ENCODE measurements at places on chromosomes 6 and 20.

DNA sequence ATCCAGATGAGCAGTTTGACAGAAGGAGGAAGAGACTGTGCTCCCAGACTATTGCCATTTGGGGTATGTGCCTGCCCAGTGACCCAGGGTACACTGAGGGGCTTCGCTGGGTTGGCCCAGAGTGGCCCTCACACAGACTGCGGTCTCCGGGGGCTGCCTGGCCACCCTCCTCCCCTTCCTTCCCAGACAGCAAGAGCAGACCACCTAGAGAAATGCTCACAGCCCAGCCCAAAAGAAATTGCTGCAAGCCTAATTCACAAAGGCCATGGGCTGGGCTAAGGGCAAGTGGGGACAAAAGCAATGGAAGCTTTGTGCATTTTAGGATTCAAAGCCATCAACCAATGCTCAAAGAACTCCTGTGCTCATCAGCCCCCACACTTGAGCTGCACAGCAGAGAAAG lies 277.6 kb downstream of the CDC5L start:
- DNase-seq = no peak

DNA sequence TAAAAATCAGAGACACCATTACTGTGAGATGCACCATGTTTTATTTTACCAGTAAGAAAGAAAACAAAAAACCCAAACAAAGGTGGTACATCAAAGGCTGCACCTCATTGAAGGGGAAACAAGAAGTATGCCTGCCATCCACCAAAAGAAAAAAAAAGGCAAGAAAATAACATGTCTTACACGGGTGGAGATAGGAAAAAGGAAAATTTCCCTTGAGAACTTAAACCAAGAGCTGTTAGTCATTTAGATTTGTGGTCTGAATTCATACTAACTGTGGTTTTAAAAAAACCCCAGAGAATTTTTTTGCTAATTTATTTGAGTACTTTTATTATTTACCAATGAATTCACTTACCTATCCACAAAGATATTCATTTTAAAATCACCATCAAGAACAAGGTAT lies 144.0 kb downstream of the LRRC1 start:
- peak; percentile 57 for DNase-seq

GRCh38 chr6:145887969-145888368 lies 73.4 kb upstream of the FBXO30 start:
- peak; percentile 31 for DNase-seq

DNA sequence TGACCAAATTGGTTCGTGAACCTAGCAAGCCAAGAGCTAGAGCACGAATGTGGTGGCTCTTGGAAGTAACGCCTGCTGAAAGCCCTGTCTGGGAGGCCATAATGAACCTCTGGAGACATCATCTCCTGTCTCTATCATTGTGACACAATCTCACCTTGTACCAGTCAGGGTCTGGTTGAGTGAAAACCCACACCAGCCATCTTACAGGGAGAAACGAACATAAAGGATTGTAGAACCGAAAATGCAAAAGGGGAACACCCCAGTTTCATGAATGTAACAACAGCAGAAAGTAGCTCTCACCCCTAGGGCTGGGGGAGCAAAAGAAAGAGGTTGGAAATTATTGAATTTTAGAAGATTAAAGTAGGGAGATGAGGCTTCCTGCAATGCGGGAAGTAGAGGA lies 50.9 kb upstream of the TAB2 start:
- DNase-seq = no peak

GRCh38 chr6:64717281-64717680 lies 989.7 kb downstream of the EYS start:
- no peak for DNase-seq

DNA sequence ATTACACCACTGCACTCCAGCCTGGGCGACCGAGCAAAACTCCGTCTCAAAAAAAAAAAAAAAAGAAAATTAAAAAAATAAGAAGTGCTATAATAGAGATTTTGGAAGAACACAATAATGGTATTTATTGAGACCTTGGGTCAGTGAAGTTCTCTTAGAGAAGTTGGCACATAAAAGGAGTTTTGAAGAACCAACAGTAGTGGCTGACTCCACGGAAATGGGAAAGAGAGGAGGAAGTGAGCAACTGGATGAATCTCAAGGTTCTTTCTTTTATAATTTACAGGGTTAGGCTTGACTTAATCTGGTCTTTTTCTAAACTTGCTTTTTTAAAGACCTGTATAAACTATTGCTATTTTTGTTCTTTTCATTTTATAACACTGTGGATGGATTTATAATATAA lies 52.8 kb downstream of the TOMM6 start:
- no peak for DNase-seq

- DNase-seq = no peak
These were observed 29.7 kb downstream of the ZNF831 start for GRCh38 chr20:59193325-59193724.

DNA sequence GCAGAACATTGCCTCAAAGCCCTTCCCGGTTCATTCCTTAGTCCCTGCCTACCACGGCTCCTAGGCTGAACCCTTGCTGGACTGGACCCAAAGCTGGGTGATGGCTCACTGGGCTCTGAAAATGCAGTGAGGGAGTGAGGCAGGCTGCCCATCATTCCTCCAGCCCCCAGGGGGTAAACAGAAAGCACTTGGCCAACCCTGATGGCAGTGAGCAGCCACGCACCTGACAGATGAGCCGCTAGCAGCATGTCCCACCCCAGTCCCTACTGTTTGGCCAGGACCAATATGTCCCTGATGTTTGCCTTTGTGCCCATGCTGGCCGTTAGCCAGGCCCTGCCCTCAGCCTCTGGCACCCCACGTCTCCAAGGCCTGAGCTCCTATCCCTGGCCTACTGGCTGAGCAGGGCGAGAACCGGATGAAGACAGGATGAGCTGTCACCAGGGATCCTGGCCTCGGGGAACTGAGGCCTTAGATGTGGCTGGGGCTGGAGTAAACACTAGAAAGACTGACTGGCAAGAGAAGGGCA lies 19.4 kb upstream of the BAK1 start:
- no peak for DNase-seq

- no peak for DNase-seq
These were observed at the start of gene IMPG1 for GRCh38 chr6:76072562-76072961. Gene IMPG1, minus strand, starts transcription at chr6:76072662. Its CDS starts 174 bp downstream, at chr6:76072488.

- DNase-seq = no peak
These were observed 569 bp downstream of the TCEA2 start for GRCh38 chr20:64063389-64064144.

DNA sequence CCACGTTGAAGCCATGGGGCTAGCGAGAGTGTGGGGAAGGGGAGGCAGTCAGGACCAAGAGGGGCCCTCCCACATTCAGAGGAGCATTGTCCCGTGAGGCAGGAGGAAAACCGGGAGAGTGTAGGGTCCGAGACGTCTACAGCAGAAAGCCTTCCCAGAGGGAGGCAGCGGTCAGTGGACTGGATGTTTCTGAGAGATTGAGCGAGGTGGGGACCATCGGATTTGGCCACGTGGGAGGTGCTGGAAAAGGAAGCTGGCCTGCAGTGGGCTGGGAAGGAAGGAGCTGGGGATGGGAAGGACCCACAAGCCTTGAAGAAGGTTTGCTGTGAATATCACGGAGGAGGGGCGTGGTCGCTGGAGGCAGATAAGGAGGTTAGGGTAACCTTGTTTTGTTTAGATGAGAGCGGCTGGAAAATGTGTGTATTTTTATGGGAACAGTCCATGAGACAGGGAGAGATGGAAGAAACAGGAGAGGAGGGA lies 119.0 kb upstream of the RNF24 start:
- no peak for DNase-seq

GRCh38 chr20:64183313-64183712 lies 19.1 kb downstream of the MYT1 start:
- peak; percentile 7 for DNase-seq

DNA sequence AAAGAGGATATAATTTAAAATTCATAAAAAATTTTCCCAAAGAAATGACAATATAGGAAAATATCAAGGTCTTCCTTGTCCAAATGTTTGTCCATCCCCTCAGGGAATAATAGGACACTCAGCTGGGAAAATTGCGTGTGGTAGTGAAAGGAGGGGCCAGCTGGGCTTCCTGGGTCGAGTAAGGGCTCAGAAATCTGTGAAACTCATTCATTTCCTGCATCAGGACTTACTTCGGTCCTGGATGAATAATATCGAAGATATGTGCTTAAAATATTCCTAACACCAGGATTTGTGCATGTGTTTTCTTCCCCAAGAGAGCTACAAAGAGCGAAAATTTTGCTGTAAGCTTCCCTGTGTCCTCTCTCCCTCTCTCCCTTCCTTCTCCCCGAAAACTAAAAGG lies 118.2 kb upstream of the GJE1 start:
- DNase-seq = peak; percentile 93

- DNase-seq = no peak
These were observed 646 bp upstream of the CPNE5 start for GRCh38 chr6:36839749-36840431.

DNA sequence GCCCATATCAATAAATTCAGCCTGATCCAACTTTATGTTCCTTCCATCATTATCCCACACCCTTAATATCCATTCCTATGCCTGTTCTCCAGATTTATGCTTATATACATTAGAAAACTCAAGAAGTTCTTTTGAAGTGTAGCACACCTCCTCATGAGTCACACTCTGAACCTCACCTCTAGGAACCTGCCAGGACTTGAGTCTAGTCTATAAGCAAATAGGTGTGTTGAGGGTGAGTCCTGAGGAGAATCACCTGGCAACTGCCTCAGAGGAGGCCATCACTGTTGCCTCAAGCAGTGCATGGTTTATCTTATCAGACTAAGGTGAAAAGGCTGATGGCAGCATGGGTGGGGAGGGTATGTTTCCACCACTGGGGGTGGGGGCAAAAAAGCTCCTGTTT lies 496.7 kb downstream of the C6orf118 start:
- no peak for DNase-seq

DNA sequence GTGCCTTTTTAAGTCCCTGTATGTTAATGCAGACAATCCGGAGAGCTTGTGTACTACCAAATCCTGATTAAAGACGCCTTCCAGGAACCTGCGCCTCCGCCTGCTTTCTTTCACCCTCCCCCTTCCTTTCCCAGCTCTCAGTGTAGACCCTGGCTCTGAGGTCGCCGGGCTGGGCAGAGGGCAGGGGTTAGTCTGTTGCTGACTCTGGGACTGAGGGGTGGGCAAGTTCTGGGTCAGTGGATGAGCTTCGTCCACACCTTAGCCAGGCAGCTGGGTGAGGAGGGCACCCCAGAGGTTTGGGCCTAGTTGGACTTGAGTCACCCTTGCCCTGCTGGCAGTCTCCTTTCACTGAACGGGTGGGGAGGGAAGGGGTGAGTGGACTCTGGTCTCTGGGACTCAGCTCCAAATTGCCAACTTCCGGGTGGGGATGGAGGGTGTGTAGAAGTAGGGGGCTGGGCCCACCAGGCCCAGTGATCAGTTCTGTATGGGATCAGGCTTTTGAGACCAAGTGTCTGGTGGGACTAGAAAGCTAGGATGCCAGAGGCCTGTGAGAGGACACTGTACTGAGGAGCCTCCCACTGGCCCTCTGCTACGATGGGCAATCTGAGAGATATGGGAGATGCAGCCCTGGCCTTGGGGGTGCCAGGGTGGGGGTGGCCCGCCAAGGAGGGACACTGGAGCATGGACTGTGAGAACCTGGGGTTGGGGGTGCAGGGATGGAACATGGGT lies 21.3 kb upstream of the SLC22A7 start:
- no peak for DNase-seq

GRCh38 chr6:156954191-156954590 lies 177.0 kb downstream of the ARID1B start:
- DNase-seq = no peak

GRCh38 chr6:149861603-149862423 lies 2.3 kb downstream of the LRP11 start:
- no peak for DNase-seq

GRCh38 chr6:147397306-147397705 lies 111.2 kb upstream of the SAMD5 start:
- no peak for DNase-seq

Measured in cardiac fibroblast (primary cell).